ENCODE measurements at places on chromosomes 3 and 15. TPM values are rescaled to one million over a fixed set of nuclear protein-coding genes. Genes with fewer than 3 reads are reported as not detected.

LTF gene
- total RNA-seq = not detected

DAZL gene
- 0.51 TPM for total RNA-seq

IGSF10 gene
- total RNA-seq = 0.05 TPM

LEKR1 gene
- 0.56 TPM for total RNA-seq

GPR149 gene
- 0.25 TPM for total RNA-seq

ACP3 gene
- total RNA-seq = not detected

CFAP91 gene
- 0.59 TPM for total RNA-seq

SEMA3B gene
- 5.4 TPM for total RNA-seq

COLQ gene
- total RNA-seq = 4.8 TPM

TIPIN gene
- total RNA-seq = 5.8 TPM

DNA sequence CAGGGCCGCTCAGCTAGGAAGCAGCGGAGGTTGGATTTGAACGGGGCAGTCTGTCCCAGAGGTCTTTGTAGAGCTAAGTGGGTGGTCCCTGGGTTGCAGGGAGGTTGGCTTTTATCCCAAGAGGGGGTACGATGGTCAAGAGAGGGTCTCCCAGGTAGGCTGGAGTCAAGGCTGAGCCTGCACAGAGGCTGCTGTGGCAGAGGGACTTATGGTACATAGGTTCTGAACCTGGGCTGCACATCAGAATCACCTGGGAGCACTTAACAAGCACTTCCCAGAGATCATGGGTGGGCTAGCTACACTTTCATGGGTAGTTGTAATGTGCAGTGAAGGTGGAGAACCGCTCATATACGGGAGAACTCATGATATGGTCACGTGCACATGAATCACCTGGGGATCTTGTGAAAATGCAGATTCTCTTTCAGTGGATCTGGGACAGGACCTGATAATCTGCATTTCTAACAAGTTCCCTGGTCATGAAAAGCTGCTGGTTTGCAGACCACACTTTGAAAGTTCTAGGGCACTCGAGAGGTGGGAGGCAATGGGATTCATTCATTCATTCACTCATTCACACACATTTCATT is 2.9 kb upstream of the RASGRF1 start:
- no peak for DNase-seq

DNA sequence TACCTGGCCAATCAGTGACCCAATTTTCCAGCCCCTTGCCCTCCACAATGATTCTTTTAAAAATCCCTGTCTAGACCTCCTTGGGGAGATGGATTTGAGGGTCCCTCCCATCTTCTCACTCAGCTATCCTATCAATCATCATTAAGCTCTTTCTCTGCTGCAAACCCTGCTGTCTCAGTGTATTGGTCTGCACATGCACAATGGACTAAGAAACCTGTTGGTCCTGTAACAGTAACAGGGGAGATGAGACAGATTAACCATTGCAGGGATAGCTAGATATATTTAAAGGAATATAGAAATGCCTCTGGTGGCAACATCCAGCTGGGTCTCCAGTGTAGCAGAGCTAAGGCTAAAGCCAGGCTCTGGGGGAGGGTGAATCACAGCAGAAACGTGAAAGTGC is 74.6 kb upstream of the CHRNA7 start:
- no peak for DNase-seq

DNA sequence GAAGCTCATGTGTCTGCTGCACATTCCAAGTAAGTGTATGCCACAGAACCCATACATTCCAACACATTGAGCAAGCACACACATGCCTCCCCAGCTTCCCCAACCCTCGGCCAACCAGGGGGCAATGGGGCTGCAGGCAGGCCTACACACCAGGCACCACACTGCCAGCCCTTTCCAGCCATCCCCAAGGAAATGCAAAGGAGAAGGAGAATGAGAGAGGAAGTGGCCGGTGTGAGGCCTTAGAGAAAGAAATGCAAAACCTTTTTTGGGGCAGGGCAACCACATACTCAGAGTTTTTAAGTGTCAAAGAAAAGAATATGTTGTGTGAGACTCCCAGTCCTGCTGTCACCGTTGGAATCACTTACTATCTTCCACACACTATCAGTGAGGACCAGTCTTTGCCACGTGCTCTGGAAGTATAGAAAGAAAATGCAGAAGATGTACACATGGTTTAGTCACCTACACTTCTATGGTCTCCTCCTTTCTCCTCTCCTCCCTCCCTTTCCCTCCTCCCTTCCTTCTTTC is 11.1 kb downstream of the IGF2BP2 start:
- no peak for DNase-seq

GRCh38 chr3:50263478-50264382 is 5.2 kb upstream of the SEMA3B start:
- no peak for DNase-seq

- no peak for DNase-seq
Observed at GRCh38 chr15:28079313-28079969, 19.7 kb downstream of the OCA2 start.

- no peak for DNase-seq
Observed at GRCh38 chr3:33196538-33196937, 22.1 kb downstream of the SUSD5 start.

- no peak for DNase-seq
Observed at GRCh38 chr3:190586631-190587011, 72.7 kb downstream of the IL1RAP start.

- DNase-seq = no peak
Observed at GRCh38 chr15:77144492-77145070, 73.7 kb upstream of the TSPAN3 start.

GRCh38 chr15:42955518-42955917 is 34.9 kb upstream of the TTBK2 start:
- DNase-seq = no peak

GRCh38 chr3:76349715-76350480 is 564.5 kb upstream of the ZNF717 start:
- DNase-seq = no peak

DNA sequence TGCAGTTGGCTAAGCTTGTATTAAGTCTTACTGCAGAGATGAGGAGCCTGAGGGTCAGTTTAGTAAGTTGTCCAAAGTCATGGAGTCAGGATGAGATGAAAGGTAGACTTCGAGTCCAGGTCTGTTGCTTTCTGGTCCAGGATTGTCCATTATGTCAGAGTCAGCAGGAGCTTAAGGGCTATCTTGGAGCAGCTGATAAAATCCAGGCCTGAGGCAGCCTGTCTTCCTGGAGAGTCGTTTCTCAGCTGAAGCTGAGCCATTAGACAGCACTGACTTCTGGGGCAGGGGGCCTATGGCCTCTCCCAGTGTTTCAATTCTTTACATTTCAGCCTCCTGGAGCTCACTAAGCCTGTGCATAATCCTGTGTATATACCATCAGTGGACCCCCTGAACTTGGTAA is 219.5 kb upstream of the GAP43 start:
- no peak for DNase-seq

- DNase-seq = no peak
Observed at GRCh38 chr15:29457729-29458128, 188.1 kb upstream of the NSMCE3 start.

Measured in glutamatergic neuron (in vitro differentiated cells).